ENCODE measurements at places on chromosomes 4 and X.

DNA sequence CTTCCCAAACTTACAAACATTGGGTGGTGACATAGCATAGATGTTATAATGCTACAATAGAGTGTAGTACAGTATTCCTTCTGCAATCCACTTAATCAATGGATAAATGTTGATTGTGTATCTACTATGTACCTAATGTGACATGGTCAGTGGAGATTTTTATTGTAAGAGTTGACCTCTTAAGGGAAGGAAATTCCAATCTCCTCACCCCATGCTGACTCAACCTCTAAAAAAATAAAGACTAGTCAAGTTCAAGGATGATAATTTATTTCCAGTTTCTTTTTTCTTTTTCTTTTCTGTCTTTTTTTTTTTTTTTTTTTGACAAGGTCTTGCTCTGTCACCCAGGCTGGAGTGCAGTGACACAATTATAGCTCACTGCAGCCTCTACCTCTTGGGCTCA is 206.5 kb upstream of the STS start:
- DNase-seq: no peak

DNA sequence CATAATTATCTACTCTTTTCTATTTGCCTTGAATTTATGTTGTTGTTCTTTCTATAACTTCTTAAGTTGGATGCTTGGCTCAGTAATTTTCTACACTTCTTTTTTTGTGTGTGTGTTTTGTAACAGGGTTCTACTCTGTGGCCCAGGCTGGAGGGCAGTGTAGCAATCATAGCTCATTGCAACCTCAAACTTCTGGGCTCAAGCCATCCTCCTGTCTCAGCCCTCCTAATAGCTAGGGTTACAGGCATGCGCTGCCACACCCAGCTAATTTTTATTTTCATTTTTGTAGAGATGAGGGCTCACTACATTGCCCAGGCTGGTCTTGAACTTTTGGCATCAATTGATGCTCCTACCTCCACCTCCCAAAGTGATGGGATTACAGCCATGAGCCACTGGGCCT is 20.7 kb upstream of the UCHL1 start:
- DNase-seq: no peak

DNA sequence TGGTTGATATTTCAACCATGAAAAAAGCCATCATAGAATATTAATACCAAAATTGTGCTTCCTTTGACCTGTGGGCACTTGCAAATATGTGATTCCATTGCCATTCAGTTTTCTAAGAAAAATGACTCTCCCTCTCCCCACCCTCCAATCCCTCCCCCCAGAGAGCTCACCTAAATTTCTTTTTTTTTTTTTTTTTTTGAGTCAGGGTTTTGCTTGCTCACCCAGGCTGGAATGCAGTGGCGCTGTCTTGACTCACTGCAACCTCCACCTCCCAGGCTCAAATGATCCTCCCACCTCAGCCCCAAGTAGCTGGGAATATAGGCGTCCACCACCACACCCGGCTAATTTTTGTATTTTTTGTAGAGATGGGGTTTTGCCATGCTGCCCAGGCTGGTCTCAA is 47.0 kb downstream of the SNX25 start:
- no peak for DNase-seq

DNA sequence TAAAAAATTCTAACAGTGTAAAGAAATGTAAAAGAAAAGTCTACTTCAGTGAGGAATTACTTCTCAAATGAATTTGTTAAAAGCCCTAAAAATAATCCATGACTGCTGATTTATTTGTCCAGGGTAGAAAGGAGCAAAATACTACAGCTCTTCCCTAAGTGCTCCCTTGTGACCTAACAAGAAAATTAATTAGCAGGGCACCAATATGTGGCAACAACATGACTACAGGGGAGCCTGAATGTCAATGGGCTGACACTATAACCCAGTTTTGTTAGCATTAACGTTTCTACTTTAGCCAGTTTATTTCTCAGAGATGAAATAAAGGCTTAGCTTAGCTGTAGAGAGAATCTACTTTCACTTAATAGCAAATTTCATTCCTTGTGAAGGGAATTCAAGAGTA is 918.9 kb upstream of the EPHA5 start:
- no peak for DNase-seq

DNA sequence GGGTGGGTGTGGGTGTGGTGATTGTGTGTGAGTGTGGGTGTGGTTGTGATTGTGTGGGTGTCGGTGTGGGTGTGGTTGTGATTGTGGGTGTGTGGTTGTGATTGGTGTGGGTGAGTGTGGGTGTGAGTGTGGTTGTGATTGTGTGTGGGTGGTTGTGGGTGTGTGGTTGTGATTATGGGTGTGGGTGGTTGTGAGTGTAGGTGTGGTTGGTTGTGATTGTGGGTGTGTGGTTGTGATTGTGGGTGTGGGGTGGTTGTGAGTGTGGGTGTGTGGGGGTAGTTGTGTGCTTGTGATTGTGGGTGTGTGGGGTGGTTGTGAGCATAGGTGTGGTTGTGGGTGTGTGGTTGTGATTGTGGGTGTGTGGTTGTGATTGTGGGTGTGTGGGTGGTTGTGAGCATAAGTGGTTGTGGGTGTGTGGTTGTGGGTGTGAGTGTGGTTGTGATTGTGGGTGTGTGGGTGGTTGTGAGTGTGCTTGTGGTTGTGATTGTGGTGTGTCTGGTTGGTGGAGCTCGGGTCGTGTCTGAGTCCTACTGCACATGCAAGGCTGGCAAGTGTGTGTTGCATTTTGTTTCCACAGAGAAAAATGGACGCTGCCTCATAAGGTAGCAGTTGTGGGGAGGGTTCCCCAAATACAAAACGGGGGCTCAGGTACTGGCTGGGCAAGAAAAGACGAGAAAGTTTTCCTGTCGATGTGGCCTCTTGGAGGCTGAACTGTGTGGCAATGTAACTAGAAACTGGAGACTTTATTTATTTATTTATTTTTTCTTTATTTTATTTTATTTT is 116.7 kb downstream of the UBE2K start:
- no peak for DNase-seq

GRCh38 chrX:106039920-106040319 is 1.4 kb upstream of the SERPINA7 start:
- no peak for DNase-seq

DNA sequence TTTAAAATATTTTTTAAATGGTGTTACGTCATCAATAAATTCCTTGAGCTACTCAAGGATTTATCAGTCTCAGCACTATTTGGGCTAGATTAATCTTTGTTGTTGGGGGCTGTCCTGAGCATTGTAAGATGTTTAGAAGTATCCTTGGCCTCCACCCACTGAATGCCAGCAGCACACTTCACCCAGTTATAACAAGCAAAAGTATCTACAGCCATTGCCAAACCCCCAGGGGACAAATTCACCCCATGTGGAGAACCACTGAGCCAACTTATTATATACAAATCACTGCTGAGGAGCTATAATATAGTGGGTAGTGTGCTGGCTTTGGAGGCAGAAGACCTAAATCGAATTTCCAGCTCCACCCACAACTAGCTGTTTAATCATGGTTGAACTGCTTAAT is 58.3 kb downstream of the ATP10D start:
- DNase-seq: no peak

- DNase-seq: no peak
Measured at GRCh38 chrX:41596596-41596995, 92.2 kb upstream of the GPR34 start.

DNA sequence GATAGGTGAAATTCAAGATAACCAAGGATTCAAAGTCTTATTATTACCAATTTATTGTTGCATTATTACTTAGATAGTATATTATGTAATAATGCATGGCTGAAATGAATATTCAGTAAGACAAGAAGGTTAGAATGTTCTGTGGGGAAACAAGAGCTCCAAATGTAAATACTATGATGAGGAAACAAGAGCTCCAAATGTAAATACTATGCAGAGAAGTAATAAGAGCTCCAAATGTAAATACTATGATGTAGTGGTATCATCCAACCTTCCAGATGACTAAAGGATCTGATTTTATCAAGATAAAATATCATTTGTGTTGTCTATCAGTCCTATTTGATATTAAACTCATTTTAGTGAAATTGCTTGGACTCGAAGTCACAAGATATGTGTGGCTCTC is 82.2 kb upstream of the PCDH18 start:
- no peak for DNase-seq

DNA sequence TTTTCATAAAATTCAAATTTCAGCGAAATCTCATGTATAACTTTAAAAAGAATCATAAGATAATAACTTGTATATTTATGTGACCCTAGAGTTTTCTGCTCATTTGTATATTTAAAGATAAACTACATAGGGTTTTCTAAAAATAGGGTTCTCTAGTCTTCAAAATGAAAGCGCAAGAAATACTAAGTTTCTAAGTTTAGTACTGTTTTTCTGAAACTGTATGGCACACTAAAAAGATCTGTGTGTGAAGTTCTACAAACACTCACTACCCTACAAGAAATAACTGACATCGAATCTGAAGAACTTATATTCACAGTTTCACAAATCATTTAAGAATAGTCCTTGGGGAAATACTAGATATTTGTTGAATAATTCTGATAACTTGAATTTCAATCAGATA is 38.7 kb upstream of the NDST4 start:
- no peak for DNase-seq

- DNase-seq: no peak
Measured at GRCh38 chrX:30995705-30996104, 76.1 kb downstream of the FTHL17 start.

DNA sequence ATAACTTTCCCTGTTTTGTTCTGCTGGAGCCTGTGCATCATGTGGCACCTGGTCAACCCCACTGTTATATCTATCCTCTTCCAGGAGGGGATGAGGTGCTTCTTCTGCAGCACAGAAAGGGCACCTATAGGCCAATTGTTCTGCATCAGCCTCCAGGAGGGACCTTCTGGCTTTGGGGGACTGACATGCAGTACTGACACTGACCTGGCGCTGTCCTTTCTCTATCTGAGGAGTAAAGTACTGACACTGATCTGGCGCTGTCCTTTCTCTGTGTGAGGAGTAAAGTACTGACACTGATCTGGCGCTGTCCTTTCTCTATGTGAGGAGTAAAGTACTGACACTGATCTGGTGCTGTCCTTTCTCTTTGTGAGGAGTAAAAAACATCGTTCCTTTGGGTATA is 498.4 kb downstream of the PACRGL start:
- DNase-seq: no peak

- DNase-seq: no peak
Measured at GRCh38 chr4:12973522-12973921, 510.6 kb downstream of the RAB28 start.

- no peak for DNase-seq
Measured at GRCh38 chr4:83704786-83705185, 168.9 kb downstream of the GPAT3 start.

- no peak for DNase-seq
Measured at GRCh38 chrX:93322110-93322509, 351.3 kb downstream of the NAP1L3 start.

GRCh38 chrX:9048801-9049200 is 14.9 kb upstream of the FAM9B start:
- DNase-seq: no peak

DNA sequence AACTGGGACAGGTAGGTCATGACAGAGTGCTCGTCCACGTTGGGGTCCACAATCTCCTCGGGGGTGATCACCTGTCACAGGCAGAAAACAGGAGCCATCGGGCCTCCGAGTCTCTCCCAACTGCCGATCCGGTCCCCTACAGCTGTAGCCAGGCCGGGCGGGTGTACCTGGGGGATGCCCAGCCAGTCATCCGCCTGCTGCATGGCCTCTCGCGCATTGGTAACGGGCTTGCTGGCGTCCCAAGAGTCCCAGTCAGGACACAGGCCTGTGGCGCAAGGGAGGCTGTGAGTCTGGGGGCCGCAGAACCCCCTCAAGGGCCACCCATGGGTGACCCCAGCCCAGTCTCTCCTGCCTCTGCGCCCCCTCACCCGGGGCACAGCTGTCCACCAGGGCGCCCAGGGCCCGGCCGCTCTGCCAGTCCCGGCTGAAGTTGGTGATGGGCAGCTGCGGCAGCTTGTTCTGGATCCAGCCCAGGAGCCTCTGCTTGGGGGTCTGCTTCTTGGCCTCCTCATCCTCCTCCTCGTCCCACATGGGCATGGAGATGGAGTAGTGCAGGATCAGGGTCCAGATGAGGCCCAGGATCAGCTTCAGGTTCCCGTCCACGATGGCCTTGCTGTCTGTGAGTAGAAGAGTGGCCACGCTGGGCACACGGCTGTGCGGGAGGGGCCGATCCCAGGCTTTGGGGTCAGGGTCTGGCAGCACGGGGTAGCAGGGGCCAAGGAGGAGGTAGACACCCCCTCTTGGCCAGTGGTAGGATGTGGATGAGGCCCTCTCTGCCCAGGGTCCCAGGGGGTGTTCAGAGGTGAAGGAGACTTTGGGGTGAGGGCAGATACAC is 6.7 kb downstream of the FLNA start:
- no peak for DNase-seq

DNA sequence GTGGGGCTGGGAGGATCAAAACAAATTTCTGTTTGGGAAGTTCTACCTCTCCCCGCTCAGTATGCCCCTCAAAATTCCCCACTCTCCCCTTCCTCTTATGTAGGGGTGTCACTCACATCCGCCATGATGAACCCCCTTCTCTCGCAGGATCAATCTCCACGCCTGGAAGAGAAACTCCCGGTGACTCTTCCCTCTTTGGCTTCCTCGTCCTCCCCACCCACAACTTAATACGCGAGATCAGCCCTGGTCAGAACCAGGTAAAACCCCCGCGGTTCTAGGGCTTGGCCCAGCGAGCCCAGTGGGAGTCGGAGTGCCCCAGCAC is 427 bp downstream of the LAMTOR3 start:
- DNase-seq: no peak

DNA sequence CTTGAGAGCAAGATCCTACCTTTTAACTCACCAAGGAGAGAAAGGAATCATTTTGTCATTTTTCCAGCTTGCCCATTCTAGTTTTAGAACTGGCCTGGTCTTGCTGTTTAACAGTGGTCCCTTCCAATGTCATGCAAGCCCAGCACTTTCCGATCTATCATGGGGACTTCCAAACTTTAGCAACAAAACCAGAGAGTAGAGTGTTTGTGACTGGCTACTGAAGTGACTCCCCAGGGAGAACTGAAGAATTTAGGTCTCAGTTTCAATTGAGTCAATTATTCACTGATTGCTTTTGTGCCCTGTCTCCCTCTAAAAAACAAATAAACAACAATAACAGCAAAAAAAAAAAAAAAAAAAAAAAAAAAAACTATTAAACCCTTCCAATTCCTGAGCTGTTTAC is 108.3 kb downstream of the LHFPL1 start:
- no peak for DNase-seq

GRCh38 chr4:8897251-8898167 is 25.9 kb upstream of the HMX1 start:
- no peak for DNase-seq

GRCh38 chr4:108359130-108359985 is 190.6 kb upstream of the LEF1 start:
- no peak for DNase-seq

DNA sequence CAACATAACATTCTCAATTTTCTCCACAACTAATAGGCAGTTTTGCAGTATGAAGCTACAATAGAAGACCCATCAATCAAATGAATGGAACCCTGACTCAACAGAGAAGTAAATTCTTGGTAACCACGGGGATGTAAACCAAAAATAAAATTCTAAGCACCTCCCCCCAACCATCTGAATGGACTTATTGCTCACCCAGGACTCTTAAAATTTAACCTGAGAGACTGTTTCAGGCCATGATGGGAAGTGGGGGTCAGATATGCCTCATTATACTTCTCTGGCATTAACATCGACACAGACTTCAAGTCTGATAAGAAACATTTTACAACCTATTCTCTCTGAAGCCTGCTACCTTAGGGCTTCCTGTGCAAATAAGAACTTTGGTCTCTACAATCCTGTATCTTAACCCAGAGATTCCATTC is 620.9 kb downstream of the TLL1 start:
- DNase-seq: no peak

Data from right forelimb (tissue), 1 donor.